ENCODE measurements at places on chromosomes 3 and 15. TPM values are rescaled to one million over a fixed set of nuclear protein-coding genes. Genes with fewer than 3 reads are reported as not detected.

- DNase-seq: no peak
These were observed 6.7 kb downstream of the EPHA3 start for GRCh38 chr3:89113893-89114840.

Gene MAP1A
- 14.3 TPM for total RNA-seq

GRCh38 chr3:71784914-71785531, at the start of gene PROK2:
TSS of gene PROK2 (minus strand) at chr3:71785148. CDS start at chr3:71785052, 96 bp downstream.
- DNase-seq: no peak

- DNase-seq: no peak
These were observed 5.3 kb upstream of the GUCA1C start for GRCh38 chr3:108959017-108959416.

- DNase-seq: no peak
These were observed 10.7 kb downstream of the PDE8A start for GRCh38 chr15:84992157-84992944.

DNA sequence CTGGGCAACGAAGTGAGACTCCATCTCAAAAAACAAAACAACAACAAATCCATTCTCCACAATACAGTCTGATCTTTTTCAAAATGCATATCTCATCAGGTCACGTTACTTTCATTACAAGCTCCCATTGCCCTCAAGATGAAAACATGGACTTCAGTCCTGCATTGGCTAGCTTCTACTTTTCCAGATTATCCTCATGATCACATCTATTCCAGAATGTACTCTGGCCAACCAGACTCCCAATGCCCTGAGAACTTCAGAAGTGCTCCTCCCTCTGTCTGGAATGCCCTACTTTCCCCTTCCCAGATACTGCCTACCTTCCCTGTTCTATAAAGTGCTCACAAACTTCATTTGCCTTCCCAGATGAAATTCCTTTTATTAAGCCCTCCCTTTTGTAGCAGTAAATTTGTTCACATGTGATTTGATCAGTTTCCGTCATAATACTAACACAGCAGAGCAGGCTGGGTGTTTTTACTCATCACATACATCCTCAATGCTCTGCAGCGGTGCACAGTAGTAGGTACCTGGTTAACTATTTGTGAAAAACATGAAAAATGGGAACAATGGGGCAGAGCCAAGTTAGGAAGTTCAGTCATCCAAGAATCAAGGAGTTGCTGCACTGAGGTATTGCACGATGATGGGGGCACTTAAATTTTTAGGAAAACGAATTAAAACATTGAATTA, 5.3 kb downstream of the RPL22L1 start:
- no peak for DNase-seq

Gene LRRC2
- total RNA-seq: 4.3 TPM

Data from urinary bladder (tissue), 4 donors.